Activated T-cell treated with anti-CD3 and anti-CD28 coated beads, Interleukin-2, amount 50 U/mL, for 1 hour (primary cell): ENCODE measurements at places on chromosomes 1 and 21.

DNA sequence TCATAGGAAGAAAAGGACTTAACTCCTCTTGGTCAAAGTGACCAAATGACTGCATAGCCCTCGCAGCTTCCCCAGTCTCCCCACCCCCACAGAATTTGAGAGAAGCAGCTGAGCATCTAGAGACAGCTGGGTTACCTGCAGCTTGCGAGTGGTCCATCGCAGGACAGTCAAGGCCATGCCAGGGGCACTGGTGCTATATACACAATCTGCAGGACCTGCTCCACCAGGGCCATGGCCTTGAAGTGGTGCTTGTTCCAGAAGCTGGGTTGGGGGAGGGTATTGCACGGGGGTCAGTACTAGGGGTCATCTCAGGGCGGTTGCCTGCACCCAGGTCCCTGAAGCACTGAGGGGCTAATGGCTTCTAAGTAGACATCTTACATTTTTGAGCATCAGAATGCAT lies 10.4 kb downstream of the MRTO4 start:
- DNase-seq, result no peak

- no peak for DNase-seq
These were observed 257.2 kb downstream of the LRRC7 start for GRCh38 chr1:69824932-69825331.

- DNase-seq, result no peak
These were observed 28.2 kb downstream of the VAV3 start for GRCh38 chr1:107936498-107937481.

DNA sequence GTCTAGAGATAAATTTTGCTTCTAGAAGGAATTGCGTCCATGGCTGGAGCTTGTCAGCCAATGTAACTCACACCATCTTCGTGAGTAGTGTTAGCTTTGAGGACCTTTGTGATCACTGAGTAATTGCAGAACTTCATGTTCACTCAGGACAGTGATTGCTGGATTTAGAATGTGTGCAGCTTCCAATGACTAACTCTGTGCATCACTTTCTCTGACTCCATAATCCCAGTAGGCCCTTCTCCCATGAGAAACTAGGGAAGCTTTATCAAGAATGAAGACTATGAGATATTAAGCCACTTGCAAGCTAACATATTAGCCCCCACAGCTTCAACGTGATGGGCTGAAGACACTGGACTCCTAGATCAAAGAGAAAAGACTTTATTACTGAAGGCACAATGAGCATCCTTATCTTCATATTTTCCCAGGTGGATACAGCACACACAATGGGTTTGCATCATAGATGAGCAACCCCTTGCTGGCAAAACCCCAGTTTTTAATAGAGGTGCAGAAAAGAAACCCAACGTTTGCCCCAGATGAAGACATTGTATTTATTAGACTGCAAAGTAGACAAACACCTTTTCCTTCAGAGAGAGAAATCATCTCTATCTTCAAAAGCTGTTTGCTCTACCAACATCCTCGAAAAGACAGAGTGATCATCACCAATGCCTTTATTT lies 561.0 kb downstream of the LTN1 start:
- no peak for DNase-seq
